ENCODE measurements at places on chromosomes 1 and 21.

- DNase-seq: no peak
These were observed 60.1 kb upstream of the DAB1 start for GRCh38 chr1:57483954-57484353.

- no peak for DNase-seq
These were observed 72.6 kb downstream of the TENT5C start for GRCh38 chr1:117678246-117678977.

DNA sequence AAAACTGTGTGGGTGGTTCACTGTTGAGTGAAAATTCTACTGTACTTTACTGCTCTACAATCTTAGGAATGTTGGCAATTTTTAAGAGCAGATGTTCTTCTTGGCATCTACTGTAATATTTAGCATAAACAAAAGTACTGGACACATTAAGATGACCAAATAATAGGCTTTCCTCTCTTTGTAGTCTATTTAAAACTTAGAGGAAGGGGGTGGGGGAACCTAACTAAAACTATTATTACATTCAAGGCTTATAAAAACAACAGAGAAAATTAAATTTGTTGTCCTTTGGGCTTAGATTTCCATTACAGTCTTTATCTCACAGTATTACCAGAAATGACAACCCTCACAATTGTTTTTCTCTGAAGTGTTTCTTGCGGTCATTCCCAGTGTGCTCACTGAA lies 181.2 kb downstream of the PLPPR4 start:
- no peak for DNase-seq

DNA sequence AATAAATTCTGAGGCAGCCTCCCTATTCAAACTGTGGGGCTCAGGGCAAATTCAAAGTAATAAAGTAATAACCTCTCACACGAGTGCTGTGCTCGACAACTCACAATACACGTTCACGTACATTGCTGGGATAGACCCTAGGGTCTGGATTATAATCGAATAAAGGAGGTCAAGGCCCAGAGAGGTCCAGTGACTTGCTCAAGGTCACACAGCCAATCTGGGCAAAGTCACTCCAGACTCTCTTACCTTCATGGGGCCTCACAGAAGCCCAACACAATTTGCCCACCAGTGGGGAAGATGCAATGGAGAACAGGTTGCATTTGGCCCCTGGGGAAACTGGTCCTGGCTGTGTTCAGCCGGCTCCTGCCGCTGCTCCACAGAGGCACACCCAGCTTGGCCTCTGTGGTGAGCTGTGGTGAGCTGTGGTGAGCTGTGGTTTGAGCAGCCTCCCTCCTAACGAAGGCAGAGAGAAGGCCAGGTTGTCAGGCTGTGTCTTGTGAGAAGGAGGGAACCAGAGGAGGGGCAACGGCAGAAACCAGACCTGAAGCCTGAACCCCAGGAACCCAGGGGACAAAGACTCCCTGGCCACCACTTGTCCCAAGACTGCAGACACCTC lies 35.1 kb downstream of the NUAK2 start:
- no peak for DNase-seq

- DNase-seq: no peak
These were observed 82.2 kb upstream of the AK4 start for GRCh38 chr1:65065524-65066418.

- no peak for DNase-seq
These were observed 121.2 kb upstream of the KIAA0040 start for GRCh38 chr1:175313672-175314225.

- no peak for DNase-seq
These were observed 117.0 kb downstream of the ST6GALNAC3 start for GRCh38 chr1:76191561-76191960.
